ENCODE measurements at places on chromosomes 2 and 18.

- DNase-seq: no peak
Observed at GRCh38 chr2:111251711-111252110, 131.0 kb downstream of the BCL2L11 start.

DNA sequence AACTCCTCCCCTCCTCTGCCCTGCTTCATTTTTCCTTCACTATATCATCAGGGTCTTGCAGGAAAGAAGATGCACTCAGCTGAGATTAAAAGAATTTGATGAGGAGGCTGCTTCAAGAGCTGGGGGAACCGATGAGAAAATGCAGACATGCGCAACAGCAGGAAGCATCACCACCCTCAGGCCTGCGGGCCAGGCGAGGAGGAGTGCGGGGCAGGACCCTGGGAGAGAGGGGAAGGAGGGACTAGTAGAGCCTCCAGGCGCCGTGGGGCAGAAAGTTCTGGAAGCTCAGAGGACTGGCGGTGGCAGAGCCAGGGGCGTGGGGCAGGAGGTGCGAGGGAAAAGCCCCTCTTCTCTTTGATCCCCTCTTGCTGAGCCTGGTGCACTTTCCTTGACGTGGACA is 108.2 kb downstream of the CD226 start:
- no peak for DNase-seq

- DNase-seq: no peak
Observed at GRCh38 chr2:61911510-61911909, 6.0 kb downstream of the COMMD1 start.

- DNase-seq: no peak
Observed at GRCh38 chr18:54278615-54279014, 9.3 kb downstream of the POLI start.

- DNase-seq: no peak
Observed at GRCh38 chr2:128439031-128439790, 120.5 kb upstream of the HS6ST1 start.

DNA sequence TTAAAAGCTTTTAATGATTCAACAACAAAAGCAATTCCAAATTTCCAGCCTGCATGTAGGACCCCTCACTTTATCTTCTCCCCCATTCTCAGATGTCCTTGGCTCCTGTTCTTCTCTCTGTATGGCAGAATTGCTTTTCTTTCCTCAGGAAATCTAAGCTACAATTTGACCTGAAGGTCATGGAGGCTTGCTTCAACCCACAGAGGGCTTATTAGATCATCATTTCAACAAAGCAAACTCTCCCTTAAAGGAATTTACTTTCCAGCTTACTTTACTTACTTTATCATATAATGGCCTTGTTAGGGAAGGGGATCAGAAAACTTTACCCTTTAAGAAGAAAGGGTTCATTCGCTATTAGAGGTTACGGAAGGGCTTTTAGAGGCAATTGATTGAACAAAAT is 211.5 kb downstream of the RAD51AP2 start:
- DNase-seq: no peak

GRCh38 chr2:147177071-147177857 is 667.6 kb upstream of the ACVR2A start:
- no peak for DNase-seq

DNA sequence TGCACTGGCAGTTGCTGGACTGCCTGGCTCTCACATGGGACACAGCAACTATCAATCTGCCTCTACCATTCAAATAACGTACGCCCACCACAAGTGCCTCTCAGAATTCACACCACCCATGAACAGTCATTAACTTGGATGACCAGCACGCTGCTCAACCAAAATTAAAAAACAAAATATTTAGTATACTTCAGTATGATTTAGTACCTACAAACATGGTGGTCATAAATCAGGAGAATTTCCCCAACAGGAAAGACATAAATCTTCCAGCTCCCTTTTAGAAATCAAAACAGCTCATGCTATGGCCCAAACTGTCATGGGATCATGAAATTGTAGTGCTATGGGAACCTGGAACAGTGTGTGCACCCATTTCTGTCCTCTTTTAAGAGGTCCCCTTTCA is 317.4 kb upstream of the ETAA1 start:
- DNase-seq: no peak

DNA sequence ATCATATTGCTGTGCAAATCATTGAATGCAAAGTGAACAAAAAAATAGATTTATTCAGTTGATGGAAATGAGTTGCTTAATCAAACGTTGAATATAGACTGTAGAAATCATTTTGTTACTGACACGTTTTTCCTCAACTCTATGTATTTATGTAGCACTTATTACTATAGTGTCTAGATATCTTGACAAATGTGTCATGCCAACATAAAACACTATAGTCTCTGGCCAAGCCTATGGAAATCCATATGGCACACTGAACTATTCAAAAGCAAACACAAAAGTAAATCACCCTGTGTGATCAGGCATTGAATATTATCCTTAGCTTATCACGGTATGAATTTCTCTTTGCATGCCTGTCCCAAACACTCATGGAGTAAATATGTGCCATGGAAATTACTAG is 131.3 kb downstream of the ZNF804A start:
- DNase-seq: no peak

DNA sequence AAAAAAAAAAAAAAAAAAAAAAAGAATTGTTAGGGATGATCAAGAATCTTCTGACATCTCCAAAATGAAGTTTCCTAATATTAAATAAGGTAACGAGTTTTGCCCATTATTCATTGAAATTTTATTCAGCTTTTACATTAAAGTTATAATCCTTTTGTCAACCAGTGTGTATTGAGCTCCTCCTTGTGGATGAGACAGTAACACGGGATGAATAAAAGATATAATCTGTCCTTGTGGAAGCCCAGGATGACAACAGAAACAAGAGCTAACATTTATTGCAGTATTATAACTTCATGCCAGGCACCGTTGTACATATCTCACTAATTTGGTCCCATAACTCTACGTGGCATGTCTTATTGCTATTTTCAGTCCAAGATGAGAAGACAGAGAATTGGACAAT is 33.4 kb upstream of the SERPINB7 start:
- no peak for DNase-seq

- no peak for DNase-seq
Observed at GRCh38 chr2:121903037-121903689, 147.7 kb downstream of the TSN start.

GRCh38 chr2:6866275-6866671 is 566 bp upstream of the CMPK2 start:
- DNase-seq: no peak

DNA sequence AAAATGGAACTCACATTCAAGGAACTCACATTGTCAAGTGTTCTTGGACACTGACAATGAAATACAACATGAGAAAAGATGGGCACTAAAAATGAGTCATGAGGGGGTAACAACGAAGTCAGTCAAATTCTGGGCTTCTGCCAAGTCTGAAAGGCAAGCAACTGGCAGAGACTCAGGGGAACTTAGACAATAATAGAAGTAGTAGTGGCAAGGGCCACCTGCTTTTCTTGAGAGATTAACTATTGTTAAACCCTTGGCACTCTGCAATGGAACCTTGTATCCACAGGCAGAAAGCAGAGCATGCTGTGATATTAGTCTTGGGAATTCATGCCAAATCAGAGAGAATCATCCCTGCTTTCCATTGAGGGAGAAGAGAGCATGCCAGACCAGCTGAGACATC is 382.6 kb upstream of the CDH2 start:
- no peak for DNase-seq

GRCh38 chr2:201860636-201861066 is 54.3 kb downstream of the CDK15 start:
- DNase-seq: no peak

DNA sequence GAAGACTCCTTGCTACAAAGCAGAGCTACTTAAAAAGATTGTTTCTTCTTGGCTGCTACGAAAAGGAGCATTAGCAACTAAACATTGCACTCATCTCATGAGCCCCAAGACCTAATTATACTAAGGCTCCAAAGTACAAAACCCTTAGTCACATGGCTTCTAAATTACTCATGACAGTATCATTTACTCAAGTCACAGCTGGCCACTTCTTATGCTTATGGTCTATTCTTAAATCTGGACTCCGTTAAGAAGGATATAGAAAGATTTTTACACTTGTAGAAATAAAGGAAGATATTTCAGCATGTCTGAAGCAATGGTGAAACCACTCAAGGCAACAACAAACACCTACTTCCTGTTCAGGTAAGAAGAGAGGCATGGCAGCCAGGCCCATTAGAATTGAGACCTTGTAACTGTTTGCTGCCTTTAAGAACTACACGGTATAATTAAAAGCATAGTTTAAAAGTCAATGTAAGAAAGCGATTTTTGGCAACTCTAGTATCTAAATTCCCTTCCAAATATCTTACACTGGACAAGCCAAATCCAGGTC is 12.7 kb downstream of the ANKRD44 start:
- no peak for DNase-seq

- no peak for DNase-seq
Observed at GRCh38 chr18:59674903-59675270, 22.3 kb downstream of the CCBE1 start.

DNA sequence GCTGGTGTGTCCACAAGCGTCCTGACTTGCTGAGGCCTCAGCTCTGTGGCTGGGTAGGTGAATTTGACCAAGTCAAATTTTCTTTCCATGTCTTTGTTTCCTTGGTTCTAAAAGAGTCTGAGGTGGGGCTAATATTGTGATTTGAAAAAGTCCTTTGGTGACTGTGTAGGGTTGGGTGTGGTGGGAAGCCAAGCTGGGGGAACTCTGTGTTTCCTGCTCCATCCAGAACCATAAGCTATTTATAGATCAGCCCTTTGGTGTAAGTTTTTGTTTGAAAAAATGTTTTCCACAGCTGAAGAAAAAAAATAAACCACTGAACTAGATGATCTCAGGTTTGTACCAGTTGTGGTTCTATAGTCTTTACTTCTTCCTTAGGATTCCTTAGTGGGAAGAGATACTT is 462.7 kb downstream of the TGIF1 start:
- no peak for DNase-seq

DNA sequence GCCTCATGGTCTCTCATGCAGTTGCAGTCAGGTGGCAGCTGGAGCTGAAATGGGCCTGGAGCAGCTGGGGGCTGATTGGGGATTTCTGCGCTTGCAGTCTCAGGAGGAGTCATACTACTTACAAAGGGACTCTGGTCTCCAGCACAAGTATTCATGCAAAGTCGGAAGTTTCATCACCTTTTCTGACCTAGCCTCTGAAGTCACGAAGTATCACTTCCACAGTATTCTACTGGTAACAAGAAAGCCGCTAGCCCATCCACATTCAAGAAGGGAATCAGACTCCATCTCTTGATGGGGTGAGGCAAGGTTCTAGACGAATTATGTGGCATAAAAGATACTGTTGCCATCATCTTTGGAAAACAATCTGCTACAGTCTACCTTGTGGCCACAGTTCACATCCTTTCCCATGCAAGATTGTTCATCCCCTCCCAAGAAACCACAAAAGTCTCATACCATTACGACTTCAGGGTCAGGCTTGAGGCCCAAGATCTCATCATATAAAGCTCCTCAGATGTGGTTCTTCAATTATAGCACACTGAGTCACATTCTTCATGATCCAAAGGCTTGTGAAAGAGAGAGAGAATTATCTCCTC is 95.3 kb downstream of the SMC6 start:
- DNase-seq: no peak

DNA sequence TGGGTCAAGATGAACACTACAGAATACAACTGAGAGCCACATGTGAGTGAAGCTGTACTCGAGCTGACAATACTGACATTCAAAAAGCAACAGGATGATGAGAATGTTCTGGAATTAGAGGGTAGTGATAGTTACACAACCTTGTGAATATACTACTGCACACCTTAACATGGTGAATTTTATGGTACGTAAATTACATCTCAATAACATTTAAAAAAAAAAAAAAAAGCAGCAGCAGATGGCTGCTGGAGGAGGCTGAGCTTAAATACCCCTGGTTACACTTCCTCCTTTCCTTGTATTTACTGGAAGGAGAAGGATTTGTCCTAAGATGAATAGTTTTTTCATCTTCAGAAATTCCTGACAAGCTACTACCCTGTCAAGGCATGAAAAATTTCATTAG is 45.5 kb upstream of the CYP1B1 start:
- DNase-seq: no peak

GRCh38 chr2:122145856-122146255 is 390.4 kb downstream of the TSN start:
- DNase-seq: no peak

DNA sequence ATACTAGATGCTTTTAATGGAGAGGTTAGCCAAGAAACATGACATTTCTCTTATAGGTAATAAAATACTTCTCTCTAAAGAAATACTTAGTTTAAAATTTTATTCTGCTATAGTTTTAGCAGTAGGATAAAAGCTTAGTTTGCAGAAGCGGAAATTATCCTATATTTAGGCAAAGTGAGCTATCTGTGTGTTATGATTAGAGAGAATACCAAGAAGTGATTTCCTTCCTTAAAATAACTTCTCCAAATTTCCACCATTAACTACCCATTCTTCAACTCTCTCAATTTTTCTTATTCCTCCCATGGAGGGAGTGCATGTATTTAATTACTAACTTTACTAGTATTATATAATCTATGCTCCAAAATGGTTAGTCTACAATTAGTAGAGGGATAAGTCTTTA is 15.8 kb upstream of the IL1RL1 start:
- DNase-seq: no peak

GRCh38 chr2:129281791-129282530 is 697.5 kb upstream of the RAB6C start:
- DNase-seq: no peak

All from activated gamma-delta T cell (primary cell).